Foreskin fibroblast (primary cell): ENCODE measurements at places on chromosomes 11 and 22.
A peak's percentile ranks its signal among the peaks of the same experiment; 100 is the strongest.

GRCh38 chr11:67539550-67539949 is 16.3 kb upstream of the CABP2 start:
- DNase-seq, result no peak

- no peak for DNase-seq
These were observed 98.2 kb upstream of the BID start for GRCh38 chr22:17872471-17872870.

- DNase-seq, result peak; percentile 25
These were observed 59.8 kb downstream of the CEP57 start for GRCh38 chr11:95850137-95850536.

DNA sequence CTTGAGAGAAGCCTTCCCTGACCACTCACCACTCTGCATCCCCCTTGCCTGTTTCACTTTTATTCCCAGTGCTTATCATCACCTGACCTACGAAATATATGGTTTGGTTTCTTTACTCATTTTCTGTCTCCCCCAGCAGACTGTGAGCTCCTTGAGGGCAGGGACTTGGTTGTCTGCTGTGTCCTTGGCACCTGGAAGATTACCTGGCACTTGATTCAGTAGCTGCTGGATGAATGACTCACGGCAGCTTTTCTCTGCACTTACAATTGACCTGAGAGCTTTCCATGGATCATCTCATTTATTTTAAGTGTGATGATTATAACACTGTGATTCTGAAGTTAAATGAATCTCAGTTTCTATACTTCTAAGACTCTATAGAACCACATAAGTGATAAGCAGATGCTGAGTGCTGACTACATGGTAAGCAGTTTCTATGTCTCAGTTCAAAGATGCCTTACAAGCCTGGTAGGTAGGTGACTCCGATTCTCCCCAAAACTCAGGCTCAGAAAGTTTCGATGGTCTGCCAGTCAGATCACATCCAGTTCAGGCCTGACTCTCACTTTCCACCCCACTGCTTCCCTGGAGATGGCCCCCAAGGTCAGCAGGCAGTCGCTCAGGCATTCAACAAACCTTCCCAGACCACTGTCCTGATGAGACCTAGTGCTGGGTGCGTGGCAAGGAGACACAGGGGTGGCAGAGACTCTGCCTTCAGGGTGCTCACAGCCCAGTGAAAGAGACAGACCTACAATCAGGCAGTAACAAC is 11.6 kb downstream of the IL2RB start:
- no peak for DNase-seq

- DNase-seq, result no peak
These were observed 103.4 kb downstream of the TP53I11 start for GRCh38 chr11:44847316-44847715.

DNA sequence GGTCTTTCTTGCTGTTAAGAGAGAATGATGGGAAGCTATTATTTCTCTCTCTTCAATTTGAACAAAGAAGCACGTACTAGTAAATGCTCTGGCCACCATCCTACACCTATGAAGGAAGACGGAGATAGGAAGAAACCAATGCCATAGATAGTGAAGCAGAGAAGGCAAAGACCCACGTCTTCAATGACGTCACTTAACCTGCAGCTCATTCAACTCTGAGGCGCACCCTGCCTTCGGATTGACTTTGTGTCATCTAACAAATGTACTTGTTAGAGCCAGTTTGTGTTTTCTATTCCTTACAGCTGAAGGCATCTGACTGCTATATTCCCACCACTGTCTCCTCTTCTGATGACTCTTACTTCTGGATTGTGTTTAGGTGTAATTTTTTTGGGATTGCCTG is 332.5 kb upstream of the DDI1 start:
- DNase-seq, result no peak

- DNase-seq, result peak; percentile 71
These were observed 5.7 kb downstream of the IGSF22 start for GRCh38 chr11:18720091-18720807.

DNA sequence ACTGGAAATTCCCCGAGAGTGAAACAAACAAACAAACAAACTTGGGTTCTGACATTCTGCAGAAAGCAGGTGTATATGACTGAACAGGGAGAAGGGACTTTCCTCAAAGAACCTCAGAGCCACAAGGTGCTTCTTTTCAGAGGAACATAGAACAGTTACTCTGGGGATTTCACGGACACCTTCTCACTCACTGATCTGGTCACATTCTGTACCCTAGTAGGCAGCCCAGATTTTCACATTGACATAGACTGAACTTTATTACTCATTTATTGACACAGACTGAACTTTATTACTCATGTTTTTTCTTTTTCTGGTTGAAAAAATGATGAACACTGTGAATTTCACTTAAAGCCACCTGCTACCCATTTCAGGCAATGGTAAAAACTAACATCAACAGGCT is 263.0 kb downstream of the OPCML start:
- no peak for DNase-seq
